ENCODE measurements at places on chromosomes 4 and X.

DNA sequence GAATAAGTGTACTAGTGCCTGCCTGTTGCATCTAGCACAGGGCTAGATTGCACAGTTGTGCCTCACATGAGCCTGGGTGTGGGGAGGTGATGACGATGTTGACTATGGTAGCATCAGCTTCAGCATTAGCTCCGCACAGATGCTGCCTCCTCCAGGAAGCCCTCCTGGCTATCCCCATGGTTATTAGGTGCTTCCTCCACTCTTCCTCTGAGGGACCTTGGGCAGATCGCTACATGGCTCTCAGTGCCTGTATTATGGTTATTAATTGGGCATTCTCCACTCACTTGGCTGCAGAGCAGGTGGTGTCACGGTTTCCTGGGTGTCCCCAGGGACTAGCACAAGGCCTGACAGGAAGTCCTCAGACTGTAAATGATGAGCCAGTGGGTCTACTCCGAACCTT, 325.6 kb downstream of the ARHGAP10 start:
- DNase-seq: no peak

- no peak for DNase-seq
Observed at GRCh38 chrX:14698790-14699189, 169.5 kb downstream of the GLRA2 start.

GRCh38 chr4:40418430-40419230, 83.5 kb downstream of the CHRNA9 start:
- DNase-seq: no peak

GRCh38 chrX:45186643-45187026, 14.0 kb downstream of the DIPK2B start:
- DNase-seq: no peak

DNA sequence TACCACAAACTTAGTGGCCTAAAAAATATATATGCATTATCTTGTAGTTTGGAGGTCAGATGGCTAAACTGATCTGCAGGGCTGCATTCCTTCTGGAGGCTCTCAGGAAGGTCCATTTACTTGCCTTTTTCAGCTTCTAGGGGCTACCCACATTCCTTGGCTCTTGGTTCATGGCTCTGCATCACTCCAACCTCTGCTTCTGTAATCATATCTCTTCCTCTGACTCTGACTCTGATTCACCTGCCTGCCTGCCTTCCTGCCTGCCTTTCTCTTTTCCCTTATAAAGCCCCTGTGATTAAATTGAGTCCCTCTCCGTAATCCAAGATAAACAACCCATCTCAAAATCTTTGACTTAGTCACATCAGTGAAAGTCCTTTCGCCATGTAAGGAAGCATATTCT, 25.0 kb upstream of the FRMPD4 start:
- no peak for DNase-seq

- no peak for DNase-seq
Observed at GRCh38 chr4:70836081-70836480, 3.6 kb downstream of the GRSF1 start.

DNA sequence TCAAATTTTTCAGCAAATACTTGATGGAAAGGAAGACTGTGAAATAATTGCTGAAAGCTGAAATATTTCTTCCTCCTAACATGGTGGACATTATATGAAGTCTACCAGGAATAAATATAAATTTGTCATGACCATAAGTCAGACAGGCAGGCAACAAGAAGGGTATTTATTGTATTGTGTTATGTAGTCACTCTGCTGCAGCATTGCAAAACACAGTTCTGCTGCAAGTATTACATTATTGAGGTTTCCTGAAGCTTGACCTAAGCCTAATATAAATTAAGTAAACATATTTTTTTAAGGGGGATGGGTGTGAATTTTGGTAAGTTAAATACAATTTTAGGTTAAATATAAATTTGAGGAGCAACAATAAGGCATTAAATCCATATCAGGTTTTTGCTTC, 60.2 kb upstream of the MAOA start:
- DNase-seq: no peak

DNA sequence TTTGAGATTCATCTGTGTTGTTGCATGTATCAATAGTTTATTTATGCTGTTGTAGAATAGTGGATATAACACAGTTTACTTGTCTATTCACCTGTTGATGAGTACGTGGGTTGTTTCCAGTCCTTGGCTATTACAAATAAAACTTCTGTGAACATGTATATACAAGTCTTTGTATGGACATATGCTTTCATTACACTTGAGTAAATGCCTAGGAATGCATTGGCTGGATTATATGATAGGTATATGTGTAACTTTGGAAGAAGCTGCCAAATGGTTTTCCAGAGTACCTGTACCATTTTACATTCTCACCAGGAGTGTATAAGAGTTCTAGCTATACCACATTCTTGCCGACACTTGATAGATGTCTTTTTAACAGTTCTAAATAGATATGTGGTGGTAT, 16.5 kb downstream of the ART3 start:
- no peak for DNase-seq
